Germinal center (tissue), 1 donor: ENCODE measurements at places on chromosomes 11 and 22.

DNA sequence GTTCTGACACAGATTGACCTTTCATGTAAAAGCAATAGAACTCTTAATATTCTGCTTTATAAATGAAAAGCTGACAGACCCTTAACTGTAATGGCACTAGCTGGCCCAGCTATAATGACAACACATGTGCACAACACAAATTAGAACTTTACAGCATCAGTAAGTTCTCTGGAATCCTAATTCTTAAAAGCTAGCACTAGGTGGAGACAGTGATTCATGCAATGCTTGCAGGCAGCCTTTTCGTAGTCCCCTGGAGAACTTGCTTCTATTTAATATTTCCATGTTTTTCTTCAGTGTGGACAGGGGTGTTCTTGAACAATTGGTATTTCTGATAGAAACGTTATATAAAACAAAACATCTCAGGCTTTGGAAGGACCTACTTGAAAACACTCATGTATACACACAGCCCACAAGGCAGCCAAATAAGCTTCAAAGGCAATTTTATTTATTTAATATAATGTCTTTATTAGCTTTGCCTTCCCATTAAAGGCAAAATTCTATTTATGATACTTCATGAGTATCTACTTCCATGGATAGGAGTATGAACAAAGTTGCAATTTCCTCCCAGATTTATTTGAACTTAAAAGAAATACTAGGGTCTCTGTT lies 374.3 kb upstream of the MPPED2 start:
- no peak for DNase-seq

DNA sequence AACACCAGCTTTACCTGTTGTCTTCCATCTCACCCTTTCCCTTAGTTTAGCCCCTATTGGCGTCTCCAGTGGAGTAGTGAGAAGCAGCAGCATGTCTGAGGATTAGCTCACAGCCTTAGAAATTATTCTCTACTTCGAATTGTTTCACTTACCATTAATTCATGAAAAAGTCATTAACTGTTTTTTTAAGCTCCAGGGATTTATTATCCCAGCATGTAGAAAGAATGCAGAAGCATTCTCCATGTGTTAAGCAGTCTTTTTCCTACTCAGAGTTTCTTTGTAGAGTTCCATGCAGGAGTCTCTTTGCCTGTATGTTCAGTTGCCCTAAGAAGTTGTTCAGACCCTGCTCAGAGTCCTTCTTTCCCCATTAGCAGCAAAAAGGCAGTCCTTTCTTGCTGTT lies 137.9 kb upstream of the RASSF10 start:
- no peak for DNase-seq

GRCh38 chr11:121887976-121888557 lies 227.9 kb downstream of the BLID start:
- no peak for DNase-seq

DNA sequence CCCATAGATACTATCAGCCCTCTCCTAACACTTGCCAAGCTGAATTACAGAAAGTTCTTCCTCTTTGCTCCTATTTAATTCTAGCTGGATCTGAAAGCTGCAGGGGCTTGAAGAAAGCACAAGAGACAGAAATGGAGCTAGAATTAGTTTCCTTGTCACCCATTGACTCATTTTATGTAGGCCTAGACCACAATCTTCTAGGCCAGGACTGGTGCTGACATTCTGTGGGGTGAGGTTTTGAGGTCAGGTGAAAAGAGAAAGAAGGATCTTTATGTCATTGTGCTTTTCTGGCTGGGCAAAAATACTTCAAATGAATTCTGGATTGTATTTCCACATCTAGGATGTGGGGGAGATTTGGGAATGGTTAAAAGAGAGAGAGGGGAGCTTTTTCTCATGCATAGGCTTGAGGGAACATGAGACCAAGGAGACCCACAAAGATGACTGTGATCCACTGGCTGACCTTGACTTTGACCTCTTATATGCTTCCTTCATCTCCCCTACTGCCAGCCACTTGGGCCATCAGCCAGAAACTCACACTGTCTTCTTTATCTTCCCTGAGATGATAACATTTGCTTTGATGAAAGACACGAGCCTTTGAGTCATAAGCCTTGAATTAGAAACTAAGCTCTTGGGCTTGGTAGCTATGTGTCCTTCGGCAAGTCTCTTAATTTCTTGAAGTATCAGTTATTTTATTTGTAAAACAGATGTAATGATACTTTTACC lies 274.9 kb upstream of the CADM1 start:
- DNase-seq: no peak

- DNase-seq: no peak
Observed at GRCh38 chr11:75270896-75271418, 30.4 kb downstream of the TPBGL start.

DNA sequence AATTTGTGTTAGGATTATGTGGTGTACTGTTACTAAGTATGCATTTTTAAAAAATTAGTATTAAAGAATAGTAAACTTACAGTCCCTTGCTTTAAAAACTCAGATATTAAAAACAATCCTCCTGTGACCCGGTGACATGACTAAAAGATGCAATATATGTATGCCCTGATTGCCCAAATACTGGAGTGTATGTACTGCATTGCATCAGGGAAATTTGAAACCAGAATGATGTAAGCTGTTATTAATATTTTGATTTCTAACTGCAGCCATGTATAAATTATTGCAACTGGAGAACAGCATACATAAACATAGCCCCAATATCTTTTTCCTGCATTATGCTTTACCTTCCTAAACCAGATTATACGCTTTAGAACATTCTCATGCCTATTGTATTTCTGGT lies 3.7 kb upstream of the HSPA8 start:
- no peak for DNase-seq

DNA sequence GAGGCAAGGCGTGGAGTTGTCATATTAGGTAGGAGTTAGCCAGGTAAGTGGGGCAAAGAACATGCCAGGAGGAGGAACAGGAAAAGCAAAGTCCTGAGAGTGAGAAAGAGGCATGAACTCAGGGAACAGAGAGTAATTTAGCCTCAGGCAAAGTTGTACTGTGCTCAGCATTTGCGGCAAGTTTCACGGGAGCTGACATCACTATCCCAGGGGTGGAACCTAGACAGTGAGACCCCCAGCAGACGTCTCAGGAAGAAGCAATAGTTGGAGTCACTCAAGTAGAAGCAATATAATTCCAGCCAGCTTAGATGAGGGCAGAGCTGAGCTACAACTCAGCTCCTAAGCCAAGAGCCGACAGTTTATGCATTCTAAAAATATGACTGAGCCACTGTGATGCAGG lies 426.0 kb upstream of the ISX start:
- no peak for DNase-seq
